ENCODE measurements at places on chromosomes 5 and 9.

DNA sequence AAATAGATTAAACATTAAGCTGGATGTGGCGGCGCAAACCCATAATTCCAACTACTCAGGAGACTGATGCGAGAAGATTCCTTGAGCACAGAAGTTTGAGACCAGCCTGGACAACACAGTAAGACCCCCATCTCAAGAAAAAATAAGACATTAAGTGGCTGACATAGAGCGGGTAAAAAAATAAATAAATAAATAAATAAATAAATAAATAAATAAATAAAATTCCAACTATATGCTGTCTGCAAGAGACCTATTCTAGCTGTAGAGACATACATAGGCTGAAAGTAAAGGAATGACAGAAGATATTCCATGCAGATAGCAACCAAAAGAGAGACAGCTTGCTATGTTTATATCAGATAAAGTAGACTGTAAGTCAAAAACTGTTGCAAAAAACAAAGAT is 17.4 kb upstream of the SH3TC2 start:
- no peak for DNase-seq

DNA sequence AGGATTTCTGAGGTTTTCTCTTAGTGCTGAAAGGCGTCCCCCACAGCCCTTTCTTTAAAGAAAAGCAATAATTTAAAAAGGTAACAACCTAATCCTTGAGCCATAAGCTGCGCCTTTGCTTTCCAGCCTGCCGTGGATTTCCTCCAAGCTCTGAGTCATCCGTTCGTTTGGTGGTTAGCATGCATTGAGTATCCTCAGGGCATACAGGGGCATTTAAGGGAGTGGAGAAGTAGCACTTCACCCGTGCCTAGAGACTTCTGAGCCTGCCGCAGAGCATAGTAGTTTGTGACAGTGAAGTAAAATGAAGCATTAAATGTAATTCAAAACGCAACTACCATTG is 892 bp upstream of the TNC start:
- no peak for DNase-seq

DNA sequence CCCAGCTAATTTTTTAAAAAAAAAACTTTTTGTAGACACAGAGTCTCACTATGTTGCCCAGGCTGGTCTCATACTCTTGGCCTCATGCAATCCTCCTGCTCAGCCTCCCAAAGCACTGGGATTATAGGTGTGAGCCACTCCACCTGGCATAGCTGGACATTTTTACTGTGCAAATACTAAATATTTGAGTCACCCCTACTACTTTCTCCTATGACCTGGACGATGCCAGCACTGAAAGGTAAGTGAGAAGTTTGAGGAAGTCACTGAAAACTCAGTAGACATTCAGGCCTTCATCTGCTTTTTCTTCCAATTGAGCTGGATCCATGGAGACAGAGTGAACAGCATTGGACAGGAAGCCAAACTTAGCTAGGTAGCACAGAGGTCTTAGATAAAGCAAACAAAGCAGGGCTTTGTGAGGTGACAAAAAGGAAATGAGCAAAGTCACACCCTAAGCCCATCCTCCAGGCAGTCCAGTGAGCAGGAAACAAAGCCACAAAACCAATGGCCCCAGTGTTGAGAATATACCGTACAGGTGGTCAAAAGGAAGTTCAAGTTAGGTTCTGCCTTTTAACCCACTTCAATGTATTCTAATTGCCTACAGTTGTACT is 192.6 kb upstream of the RASA1 start:
- DNase-seq, result no peak

GRCh38 chr5:143101121-143101520 is 302.4 kb downstream of the NR3C1 start:
- no peak for DNase-seq

DNA sequence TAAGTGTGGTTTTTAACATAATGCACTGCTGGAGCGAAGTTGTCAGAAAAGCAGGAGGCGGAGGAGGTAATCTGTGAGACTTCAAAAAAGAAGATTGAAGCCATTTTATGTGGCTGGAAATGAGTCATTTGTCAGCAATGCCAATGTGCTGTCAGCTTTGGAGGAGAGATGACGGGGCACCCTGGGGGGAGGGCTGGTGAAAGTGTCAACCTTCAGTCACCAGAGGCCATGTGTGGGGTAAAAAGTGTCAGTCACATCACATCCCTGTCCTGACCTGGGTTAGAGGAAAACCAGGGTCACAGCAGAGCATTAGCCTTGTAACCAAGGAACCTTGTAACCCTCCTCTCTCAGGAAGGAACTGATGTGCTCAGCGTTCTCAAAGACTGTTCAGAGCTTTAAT is 59.1 kb downstream of the TLR4 start:
- DNase-seq, result no peak

DNA sequence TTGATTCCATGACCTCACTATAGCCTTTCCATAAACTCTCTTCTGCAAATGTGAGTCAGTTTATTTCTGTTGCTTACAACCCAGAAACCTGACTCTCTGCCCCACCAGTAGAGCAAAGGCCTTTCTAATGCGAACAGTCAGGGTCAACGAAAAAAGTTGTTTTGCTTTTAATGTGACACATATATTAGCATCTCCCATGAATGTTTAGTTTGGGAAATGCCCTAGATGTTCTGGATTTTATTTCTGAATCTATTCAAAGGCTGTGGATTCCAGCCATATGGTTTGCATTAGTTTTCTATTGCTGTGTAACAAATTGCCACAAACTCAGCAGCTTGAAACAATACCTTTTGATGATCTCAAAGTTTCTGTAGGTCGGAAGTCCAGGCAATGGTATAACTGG is 193.5 kb downstream of the GNA14 start:
- DNase-seq, result no peak

GRCh38 chr5:120314191-120314590 is 149.9 kb upstream of the PRR16 start:
- no peak for DNase-seq

DNA sequence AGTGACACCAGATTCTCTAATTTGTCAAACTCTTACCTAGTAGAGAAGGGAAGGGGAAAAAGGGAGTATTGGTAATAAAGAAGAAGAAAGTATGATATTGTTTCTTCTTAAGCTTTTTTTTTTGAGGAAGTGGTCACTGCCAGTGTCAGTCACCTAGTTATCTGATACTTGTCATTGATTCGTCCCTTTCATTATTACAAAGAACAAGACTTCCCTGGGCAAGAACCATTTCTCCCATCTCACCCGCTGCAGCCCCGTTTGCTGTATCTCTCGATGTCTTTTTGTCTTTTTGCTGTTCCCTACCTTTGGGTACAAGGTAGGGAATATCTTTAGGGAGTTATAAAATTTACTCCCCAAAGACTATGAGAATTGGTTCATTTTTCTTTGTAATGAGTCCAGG is 249.0 kb downstream of the ARHGAP26 start:
- no peak for DNase-seq

DNA sequence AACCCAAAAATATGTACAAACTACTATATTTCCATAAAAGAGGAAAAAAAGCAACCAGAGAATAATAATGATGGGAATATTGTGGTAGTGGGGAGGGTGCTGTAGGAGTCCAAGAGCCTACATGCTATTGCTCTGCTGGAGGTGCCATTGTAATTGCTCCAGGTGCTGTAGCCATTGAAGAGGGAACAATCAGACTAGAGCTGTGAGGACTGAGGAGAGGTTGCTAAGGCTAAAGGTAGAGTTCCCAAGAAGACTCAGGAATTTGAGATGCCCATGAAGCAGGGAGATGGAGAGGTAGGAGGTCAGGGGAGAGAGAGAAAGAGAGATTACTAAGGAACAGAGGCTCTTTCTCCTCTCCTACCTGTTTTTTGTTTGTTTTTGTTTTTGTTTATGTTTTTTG is 394.0 kb downstream of the DMRTA1 start:
- no peak for DNase-seq

DNA sequence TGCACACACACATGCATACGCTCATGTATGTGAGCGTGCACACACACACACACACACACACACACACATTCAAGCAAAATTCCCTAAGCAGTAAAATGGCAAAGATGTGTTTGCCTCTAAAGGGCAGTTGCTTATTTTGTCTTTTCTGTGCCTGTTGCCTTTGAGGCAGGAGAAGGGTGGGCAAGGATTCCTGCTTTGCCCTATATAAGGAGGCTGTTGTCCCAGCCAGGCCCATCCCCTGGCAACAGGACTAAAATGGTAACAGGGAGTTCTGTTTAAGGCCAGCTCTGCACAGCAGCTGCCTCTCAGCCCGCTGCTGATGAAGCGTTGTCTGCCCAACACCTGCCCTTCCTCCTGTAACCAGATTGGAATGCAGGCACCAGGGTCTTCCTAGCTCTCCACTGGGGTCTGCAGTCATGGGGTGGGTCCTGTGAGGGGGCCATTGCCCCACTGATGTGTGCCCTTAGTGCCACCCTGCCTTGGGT is 64.4 kb downstream of the PPARGC1B start:
- DNase-seq, result no peak

- DNase-seq, result no peak
Observed at GRCh38 chr5:42301349-42301748, 121.9 kb upstream of the GHR start.

DNA sequence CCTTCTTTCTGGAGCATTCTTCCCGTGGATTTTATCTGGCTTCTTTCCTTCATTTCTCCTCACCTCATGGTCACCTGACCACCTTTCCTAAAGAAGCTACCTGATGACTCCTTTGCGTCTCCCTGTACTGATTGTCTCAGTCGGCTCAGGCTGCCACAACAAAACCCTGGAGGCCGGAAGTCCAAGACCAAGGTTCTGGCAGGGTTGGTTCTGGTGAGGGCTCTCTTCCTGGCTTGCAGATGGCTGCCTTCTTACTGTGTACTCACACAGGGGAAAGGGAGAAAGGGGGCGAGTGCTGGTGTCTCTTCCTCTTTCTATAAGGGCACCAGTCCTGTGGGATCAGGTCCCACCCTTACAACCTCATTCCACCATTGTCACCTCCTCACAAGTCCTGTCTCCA is 140.0 kb downstream of the SYK start:
- DNase-seq, result no peak

- DNase-seq, result no peak
Observed at GRCh38 chr9:5425006-5425628, 12.6 kb downstream of the PLGRKT start.

DNA sequence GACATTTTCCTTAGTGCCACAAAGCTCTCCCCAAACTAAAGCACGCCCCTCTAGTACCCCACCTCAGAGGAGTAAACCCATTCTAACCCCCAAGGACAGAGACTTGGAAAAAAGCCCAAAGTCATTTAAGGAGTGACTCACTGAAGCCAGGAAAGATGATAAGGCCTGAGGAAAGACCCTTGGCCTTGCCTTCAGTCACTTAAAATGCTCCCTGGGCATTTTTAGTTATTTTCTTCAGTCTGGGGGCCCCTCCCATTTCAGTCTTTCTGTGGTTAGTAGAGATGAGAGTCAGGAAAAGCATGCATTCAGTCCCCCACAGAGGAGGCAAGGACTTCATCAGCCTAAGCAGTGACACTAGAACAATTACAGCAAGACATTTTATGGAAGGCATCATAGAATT is 13.7 kb upstream of the TLX3 start:
- no peak for DNase-seq

DNA sequence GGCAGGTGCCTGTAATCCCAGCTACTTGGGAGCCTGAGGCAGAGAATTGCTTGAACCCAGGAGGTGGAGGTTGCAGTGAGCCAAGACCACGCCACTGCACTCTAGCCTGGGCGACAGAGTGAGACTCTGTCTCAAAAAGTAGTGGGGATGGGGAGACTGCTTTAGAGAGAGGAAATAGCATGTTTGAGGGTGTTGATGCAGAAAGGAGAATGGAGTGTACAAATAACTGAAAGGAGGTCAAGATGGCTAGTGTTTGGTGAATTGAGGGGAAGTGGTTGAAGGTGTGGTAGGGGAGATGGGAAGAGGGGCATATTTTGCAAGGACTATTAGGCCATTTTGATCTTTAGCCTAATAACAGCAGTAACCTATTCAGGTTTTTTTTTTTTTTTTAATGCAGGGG is 18.2 kb downstream of the TENT2 start:
- no peak for DNase-seq

DNA sequence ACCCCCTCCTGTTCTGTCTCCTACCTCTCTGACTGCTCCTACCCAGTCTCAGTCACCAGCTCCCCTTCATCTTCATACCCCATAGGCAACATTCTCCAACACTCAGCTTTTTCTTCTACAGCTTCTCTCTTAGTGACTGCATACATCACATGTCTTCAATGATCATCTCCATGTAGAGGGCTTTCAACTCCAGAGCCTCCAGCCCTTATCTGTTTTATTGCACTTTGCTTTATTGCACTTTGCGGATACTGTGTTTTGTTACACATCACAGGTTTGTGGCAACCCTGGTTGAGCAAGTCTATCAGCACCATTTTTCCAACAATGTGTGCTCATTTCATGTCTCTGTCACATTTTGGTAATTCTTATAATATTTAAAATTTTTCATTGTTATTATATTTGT is 230.7 kb downstream of the DEPDC1B start:
- no peak for DNase-seq

DNA sequence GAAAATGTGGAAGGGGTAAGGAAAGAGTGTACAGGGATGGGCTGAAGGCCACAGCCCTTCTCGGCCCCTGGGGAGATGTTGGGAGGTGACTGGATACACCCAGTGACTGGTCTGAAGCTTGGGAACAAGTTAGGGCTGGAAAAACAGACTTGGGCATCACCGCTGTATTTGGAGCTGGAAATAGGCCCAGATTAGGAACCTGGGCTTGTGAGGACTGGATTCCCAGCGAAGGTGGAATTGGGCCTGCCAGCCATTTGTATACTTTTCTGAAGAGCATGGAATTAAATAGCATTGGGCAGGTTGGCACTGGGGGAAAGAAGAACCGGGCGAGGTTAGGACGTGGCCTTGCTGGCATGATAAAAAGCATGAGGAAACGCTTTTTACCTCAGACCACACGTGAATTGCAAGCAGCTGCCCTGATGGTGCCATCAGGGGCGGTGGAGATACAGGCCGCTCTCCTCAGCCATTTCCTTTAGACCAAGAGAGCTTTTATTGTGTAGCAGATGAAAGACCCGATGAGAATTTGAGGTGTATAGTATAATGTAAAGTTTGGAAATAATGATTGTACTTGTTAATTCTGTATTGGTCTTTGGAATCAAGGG is 37.8 kb downstream of the OTULIN start:
- DNase-seq, result no peak

- DNase-seq, result no peak
Observed at GRCh38 chr9:106156465-106156864, 462.1 kb downstream of the TMEM38B start.

DNA sequence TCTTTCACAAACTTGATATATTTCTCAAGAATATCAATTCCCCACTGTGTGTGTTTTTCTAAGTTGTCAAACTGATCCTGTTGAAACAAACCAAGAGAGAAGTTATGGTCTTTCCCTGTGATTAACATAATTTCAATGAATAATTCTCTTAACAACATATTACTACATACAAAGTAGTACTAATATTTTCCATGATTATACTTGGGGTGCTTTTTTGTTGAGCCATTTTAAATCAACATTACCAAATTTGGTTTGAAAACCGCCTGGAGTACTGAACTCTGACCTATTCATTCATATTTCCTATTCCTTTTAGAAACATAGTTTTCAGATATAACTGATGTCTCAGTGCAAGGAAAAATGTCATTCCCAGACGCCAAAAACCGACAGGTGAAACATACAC is 48.1 kb downstream of the FNBP1 start:
- no peak for DNase-seq

GRCh38 chr5:154945695-154946301 is 4.9 kb downstream of the MRPL22 start:
- no peak for DNase-seq
